Hepatocyte (in vitro differentiated cells): ENCODE measurements at places on chromosomes 2 and 18.

- DNase-seq = no peak
- H3K27ac ChIP-seq = no peak overlapping the region
- no peaks in the 10 kb centered on the region for H3K27me3 ChIP-seq
- H3K4me3 ChIP-seq = no peak overlapping the region
- no peaks in the 10 kb centered on the region for H3K4me1 ChIP-seq
Observed at GRCh38 chr18:49285627-49286026, 174.8 kb downstream of the DYM start.

DNA sequence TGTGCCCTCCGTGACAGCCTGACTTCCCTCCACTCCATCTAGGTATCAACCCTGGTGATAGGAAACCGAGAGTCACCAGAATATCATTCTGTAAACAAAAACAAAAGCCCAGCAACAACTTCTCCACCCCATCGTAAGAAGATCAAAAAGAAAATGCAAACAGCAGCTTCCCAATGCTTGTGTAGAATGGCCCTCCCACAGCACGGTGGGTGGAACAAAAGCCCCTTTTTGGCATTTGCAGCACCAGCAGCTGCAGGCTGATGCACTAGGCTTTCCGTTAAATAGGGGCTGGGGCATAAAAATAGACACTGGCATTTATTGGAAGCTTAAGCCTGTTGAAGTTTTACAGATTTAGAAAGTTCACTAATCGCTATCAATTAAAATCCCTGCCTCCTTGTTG is 513.0 kb downstream of the GALR1 start:
- no peak overlapping the region for H3K27ac ChIP-seq
- peaks cover 18% of the 10 kb centered on the region for H3K27me3 ChIP-seq
- no peaks in the 10 kb centered on the region for H3K36me3 ChIP-seq
- no peak for DNase-seq
- H3K4me3 ChIP-seq = no peak overlapping the region

- H3K4me3 ChIP-seq = no peak overlapping the region
- H3K27ac ChIP-seq = peak overlapping the region; percentile 33
- no peaks in the 10 kb centered on the region for H3K27me3 ChIP-seq
- no peaks in the 10 kb centered on the region for H3K36me3 ChIP-seq
- H3K4me1 ChIP-seq = no peaks in the 10 kb centered on the region
- DNase-seq = peak; percentile 37
Observed at GRCh38 chr2:234880551-234881211, 71.1 kb upstream of the SH3BP4 start.

GRCh38 chr2:172113617-172114016 is 10.9 kb upstream of the DLX2 start:
- no peak overlapping the region for H3K4me3 ChIP-seq
- no peak for DNase-seq
- H3K4me1 ChIP-seq = no peaks in the 10 kb centered on the region
- no peak overlapping the region for H3K27ac ChIP-seq

DNA sequence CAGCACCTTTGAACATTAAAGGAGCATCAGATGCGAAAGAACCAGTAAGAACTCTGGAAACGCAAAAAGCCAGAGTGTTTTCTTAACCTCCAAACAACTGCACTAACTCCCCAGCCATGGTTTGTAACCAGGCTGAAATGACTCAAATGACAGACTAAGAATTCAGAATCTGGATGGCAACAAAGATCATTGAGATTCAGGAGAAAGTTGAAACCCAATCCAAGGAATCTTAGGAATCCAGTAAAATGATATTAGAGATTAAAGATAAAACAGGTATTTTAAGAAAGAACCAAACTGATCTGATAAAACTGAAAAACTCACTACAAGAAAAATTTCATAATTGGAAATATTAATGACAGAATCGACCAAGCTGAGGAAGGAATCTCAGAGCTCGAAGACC is 116.7 kb downstream of the PTRHD1 start:
- no peak for DNase-seq
- no peaks in the 10 kb centered on the region for H3K4me1 ChIP-seq
- no peaks in the 10 kb centered on the region for H3K27me3 ChIP-seq
- H3K4me3 ChIP-seq = no peak overlapping the region
- no peaks in the 10 kb centered on the region for H3K36me3 ChIP-seq

GRCh38 chr18:68426731-68427315 is 288.1 kb downstream of the TMX3 start:
- H3K4me3 ChIP-seq = no peak overlapping the region
- H3K4me1 ChIP-seq = no peaks in the 10 kb centered on the region
- no peak overlapping the region for H3K27ac ChIP-seq
- no peaks in the 10 kb centered on the region for H3K36me3 ChIP-seq
- DNase-seq = no peak
- no peaks in the 10 kb centered on the region for H3K27me3 ChIP-seq

GRCh38 chr2:235674812-235675211 is 181.0 kb downstream of the AGAP1 start:
- no peak for DNase-seq
- no peak overlapping the region for H3K27ac ChIP-seq
- peaks cover 8% of the 10 kb centered on the region for H3K4me1 ChIP-seq
- H3K27me3 ChIP-seq = peaks cover 18% of the 10 kb centered on the region
- H3K36me3 ChIP-seq = no peaks in the 10 kb centered on the region
- no peak overlapping the region for H3K4me3 ChIP-seq

DNA sequence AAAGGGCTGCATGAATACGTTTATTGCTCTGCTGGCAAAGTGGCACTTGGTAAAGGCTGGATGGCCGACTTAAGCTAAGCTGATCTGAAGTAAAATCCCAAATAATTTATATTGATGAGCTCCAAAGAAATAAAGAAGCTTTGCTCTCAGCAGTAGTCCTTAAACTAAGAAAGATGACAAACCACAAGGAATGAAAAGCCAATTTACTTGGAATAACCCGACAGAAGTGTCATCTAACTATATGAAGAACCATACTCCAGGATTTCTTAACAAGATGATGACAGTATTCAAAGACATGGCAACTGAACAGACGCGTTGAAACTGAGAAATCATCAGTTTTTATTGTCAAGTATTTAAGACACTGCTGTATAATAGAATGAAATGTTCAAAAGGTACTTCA is 294.1 kb downstream of the PDE11A start:
- peaks cover 2% of the 10 kb centered on the region for H3K4me1 ChIP-seq
- H3K27me3 ChIP-seq = no peaks in the 10 kb centered on the region
- H3K4me3 ChIP-seq = no peak overlapping the region
- H3K27ac ChIP-seq = no peak overlapping the region

GRCh38 chr2:53583583-53583982 is 184.0 kb upstream of the CHAC2 start:
- no peak for DNase-seq
- no peaks in the 10 kb centered on the region for H3K27me3 ChIP-seq
- H3K36me3 ChIP-seq = no peaks in the 10 kb centered on the region
- no peak overlapping the region for H3K4me3 ChIP-seq
- no peak overlapping the region for H3K27ac ChIP-seq
